Naive thymus-derived CD8-positive, alpha-beta T cell (primary cell): ENCODE measurements at places on chromosomes 12 and 14.

DNA sequence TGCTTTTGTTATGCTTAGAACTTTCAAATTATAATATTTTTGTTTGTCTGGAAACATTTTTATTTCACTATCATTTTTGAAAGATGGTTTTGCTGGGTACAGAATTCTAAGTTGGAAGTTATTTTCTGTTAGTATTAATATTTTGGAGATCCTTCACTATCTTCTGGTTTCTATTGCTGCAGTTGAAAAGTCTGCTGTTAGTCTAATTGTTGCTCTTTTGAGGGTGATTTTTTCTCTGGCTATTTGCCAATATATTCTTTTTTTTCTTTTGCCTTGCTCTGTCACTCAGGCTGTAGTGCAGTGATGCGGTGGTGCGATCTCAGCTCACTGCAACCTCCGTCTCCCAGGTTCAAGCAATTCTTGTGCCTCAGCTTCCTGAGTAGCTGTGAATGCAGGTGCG, 28.2 kb upstream of the ARID2 start:
- no peak for DNase-seq

- no peak for DNase-seq
Measured at GRCh38 chr14:53355581-53356112, 202.5 kb upstream of the DDHD1 start.

GRCh38 chr14:75456069-75456996, 28.5 kb downstream of the JDP2 start:
- no peak for DNase-seq

DNA sequence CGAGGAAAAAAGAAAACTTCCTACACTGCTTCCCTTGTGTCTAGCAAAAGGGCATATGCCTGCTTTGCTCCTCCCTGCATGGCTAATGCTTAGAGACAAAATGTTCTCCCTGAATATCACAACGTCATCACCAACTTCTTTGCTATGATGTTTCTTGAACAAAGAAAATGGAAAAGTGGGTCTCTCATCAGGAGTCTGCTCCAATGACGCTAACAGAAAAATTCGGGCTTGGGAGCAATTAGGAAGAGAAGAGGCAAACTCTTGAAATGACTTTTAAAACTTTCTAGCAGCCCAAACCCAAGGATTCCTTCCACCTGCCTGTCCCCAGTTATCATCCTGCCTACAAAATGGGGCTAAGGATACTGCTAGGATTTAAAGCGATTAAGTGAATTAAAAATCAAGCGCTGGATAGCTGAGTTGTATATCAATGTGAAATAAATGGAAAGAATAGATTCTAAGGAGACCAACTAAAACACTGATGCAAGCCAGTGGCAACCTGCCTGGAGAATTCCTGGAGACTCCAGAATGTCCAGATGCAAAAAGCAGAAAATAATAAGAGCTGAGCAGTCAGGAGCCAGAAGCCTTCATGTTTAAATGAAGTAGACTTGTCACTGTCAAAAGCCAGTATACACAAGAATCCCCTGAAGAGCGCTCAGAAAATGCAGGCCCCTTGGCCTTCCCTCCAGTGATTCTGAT, 183.8 kb downstream of the DPF3 start:
- DNase-seq = no peak

DNA sequence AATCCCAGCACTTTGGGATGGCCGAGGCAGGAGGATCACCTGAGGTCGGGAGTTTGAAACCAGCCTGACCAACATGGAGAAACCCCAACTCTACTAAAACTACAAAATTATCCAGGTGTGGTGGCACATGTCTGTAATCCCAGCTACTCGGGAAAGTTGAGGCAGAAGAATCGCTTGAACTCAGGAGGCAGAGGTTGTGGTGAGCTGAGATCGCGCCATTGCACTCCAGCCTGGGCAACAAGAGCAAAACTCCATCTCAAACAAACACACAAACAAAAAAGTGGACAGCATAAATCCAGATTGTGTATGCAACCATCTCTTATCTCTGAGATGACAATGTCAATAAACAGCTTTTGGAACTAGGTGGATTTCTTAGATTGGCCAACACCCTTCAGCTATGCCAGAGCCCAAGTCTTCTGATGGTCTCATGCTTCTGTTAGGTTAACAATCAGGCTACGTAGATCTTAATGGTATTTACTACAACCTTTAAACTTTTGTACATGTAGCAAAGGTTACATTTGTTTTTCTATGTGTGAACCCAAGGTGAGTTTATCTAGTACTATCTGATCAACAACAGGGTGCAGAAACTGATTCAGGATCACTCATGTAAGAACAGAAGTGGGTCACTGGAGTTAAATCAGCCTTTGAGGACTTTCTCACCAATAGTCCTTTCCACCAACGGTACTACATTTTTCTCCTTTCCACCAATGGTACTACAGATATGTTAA, 73.7 kb downstream of the DUSP16 start:
- no peak for DNase-seq

GRCh38 chr14:34254571-34254970, 207.5 kb downstream of the SPTSSA start:
- no peak for DNase-seq

GRCh38 chr12:101276433-101276832, 3.5 kb upstream of the UTP20 start:
- no peak for DNase-seq

- no peak for DNase-seq
Measured at GRCh38 chr12:107029081-107029480, 42.1 kb upstream of the MTERF2 start.

- no peak for DNase-seq
Measured at GRCh38 chr14:23569443-23570151, 2.0 kb upstream of the AP1G2 start.

DNA sequence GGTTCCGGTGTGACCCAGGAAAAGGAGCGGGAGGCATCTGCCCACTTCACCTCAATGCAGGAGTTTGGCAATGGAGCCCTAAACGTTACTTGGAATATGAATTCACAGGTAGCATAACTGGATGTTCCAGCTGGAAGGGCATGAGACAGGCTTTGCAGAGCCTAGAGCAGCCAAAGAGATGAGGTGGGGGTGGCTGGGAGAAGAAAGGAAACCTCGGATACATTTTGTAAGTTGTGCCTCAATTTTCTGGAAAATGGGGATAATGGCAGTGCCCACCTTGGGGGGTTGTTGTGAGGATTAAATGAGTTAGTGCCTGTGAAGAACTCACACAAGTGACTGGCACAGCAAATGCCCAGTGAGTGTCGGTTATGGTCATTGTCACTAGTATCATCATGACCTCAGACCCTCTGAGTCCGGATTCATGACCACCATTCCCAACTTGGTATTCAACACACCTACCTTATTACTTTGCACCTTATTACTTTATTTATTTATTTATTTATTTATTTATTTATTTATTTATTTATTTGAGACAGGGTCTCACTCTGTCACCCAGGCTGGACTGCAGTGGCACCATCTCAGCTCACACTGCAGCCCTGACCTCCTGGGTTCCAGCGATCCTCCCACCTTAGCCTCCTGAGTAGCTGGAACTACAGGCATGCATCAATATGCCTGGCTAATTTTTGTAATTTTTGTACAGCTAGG, 56.0 kb downstream of the CLMN start:
- DNase-seq = no peak

- no peak for DNase-seq
Measured at GRCh38 chr12:59085690-59086089, 165.4 kb upstream of the LRIG3 start.

GRCh38 chr14:23327947-23328744, 6.9 kb downstream of the PABPN1 start:
- peak; percentile 68 for DNase-seq

DNA sequence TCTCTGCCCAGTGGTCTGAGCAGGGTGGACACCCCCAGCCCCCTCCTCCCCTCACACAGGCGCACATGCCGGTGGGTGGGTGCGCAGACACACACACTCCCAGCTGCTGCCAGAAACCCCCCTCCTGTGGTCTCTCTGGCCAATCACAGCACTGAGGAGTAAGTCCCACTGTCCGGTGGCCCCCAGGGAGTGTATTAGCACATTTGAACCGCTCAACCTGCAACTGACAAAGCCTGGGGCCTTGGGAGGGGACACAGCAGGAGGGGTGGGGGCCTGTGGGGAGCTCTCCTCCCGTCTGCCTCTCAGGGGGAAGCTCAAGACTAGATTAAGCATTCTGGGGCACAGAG, 11.7 kb downstream of the FIGNL2 start:
- no peak for DNase-seq
